Mesothelial cell of epicardium (in vitro differentiated cells): ENCODE measurements at places on chromosomes 6 and 20.
A peak's percentile ranks its signal among the peaks of the same experiment; 100 is the strongest.

DNA sequence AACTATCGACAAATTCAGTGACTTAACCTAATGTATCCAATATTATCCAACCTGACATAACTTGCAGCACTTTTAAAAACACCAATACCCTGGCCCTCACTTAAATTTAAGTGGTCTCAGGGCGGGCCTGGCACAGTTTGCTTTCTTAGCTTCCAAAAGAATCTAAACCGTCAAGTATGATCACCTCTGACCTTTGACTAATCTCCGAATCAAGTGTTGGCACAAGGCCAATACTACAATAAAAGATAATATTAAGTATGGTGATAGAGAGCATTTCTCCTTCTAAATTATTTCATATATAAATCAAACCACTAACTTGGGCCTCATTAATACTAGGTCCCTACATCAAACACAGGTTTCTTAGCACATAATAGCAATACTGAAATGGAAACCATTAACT is 153.0 kb downstream of the PTPRK start:
- DNase-seq = no peak

DNA sequence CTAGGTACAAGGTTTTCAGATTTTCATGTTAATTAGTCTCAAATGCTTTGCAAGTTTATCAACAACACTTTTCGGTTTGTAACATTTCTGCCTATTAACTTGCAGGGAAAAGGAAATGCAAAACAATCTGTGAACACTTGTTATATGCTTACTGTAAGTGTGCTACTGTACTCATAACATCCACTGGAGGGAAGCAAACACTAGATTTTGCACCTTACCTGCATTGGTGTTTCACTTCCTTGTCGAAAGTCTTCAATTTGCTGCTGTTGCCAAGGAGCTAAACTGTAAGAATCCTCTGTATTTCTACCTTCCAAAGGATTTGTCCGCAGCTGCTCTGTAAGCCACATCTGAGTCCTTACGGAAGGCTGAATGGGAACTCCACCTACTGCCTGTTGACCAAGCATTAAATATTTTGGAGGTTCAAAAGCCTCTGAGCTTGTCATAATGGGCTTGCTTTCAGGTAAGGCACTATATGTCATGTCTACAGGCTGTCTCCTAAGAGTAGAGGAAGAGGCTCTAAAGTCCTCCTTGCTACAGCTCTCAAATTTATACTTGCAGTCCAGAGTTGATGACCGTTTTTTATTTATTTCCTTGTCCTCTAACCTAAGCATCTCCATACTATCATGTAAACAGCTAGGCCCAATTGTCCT is 17.3 kb downstream of the PLN start:
- no peak for DNase-seq

- DNase-seq = no peak
Observed at GRCh38 chr20:62642051-62642665, at the start of gene SLCO4A1. SLCO4A1 (plus strand) TSS chr20:62642503; CDS start chr20:62656455, 13,952 bp downstream.

GRCh38 chr6:21265730-21266044 is 327.9 kb upstream of the SOX4 start:
- no peak for DNase-seq

GRCh38 chr6:16473908-16474771 is 235.8 kb downstream of the GMPR start:
- DNase-seq = no peak

DNA sequence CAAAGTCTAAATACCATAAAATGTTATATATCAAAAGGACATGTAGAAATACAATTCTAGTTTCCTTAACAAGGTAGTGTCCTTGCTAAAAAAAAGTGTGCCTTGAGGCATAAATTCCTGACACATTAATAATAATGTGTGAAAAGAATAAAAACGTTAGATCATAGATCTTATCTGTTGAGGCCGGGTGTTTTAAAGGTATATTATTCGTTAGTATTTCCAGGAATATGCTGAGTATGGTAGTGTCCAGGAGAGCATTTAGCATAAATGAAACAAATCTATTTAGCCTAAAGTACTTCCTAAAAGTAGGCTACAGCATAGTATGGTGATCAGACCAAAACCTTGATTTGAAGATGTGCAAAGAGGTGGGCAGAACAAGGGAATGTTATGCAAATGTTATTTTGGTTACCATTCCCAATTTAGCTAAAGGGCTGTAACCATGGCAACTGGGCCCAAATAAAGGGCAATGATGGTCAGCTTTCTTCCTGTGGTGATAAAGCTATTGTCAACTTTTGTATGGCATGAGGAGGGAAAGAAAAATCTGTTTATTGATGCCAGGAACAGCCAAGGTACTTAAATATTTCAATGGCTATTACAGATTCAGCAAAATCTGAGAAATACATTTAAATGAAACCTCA is 18.9 kb downstream of the MKKS start:
- no peak for DNase-seq

DNA sequence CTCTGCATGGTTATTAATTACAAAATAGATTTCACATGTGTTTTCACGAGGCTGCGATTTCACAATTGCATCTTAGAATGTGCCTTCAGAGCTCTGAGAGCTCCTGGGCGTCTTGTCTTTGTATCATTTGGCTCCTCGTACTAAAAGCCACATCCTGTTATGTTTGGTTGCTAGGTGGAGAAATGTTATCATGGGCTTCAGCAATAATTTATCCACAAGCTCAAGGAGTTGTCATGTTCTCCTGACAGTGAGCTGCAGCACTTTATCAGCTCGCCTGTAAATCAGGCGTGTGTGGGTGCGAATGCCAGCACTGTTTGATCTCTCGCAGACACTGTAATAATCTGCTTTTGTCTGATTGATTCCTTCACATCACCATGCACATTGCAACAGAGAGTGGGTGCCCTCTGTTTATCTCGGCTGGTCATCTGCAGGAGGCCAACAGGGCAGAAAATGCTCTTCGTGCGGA is 218.6 kb upstream of the ZFP64 start:
- DNase-seq = peak; percentile 22

DNA sequence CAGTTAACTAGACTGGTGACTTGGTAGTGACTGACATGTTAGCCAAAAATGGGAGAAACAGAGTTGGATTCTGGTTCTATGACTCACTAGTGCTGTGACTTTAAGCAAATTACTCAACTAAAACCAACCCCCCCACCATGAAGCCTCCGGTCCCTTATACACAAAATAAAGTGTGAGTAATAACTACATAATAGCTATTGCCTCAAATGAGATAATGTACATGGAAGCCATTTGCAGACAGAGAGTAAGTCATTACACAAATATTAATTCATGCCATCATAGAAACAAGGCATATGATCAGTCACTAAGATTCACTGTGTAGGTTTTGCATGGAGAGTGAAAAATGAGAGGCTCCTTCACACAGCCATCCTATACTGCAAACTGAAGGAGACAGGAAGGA is 111.9 kb downstream of the HIVEP2 start:
- DNase-seq = no peak

DNA sequence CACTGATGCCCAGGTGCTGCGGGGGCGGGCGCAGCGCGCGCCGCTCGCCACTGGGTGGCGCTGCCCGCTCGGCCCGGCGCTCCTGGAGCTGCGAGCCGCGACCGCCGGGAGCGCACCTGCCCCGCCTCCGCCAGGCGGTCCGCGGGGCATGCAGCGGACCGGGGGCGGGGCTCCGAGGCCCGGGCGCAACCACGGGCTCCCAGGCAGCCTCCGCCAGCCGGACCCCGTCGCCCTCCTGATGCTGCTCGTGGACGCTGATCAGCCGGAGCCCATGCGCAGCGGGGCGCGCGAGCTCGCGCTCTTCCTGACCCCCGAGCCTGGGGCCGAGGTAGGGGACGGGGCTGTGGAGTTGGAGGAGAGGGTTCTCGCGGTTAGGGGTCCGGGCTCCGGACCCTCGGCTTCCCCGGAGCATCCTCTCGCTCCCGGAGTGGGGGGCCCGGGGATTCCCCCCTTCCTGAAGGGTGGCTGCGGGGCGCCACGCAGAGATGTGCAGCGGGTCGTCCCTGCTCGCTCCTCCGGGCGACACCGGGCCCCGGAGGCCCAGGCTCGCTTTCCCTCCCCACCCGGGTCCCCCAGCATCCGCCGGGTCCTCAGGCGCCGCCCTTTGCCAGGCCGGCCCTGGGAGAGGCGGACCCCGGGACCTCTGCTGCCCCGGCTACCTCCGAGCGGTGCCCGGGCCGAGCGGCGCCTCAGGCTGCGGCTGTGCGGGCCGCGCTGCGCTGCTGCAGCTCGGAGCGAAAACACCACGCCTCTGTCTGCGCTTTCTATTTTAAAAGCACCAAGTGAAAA is at the start of gene BCAS4:
Gene BCAS4, plus strand, starts transcription at position 216 of the 789 bp plus-strand sequence. Its CDS starts 23 bp downstream, at position 239.
- peak; percentile 87 for DNase-seq

DNA sequence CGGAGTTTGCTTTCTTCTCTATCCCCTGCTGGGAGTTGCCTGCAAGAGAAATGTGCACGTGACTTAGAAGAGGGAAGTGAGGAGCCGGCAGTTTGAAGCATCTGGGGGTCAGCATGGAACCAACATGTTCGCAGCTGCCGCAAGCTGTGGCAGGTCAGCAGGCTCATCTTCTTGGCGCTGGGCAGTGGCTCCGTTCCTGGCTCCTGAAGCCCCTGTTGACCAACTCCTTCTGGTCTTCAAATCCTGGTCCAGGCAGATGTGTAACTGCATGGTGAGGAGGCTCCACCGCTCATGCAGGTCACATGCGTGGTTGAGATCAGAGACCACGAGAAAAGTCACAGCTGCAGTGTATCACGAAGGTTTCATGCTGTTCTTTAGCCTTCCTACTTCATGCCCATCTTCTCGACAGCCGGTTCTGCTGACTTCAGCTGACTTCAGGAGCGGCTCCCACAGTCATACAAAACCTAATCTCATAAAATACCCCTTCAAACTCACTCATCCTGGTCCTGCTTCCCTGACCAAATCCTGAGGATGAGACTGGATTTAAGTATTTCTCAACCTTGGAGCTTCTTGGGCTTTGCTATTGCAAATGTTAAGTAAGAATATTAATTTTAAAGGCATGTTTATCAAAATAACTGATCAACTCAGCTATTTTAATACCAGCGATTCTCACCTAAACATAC is 44.9 kb upstream of the BCAS1 start:
- DNase-seq = no peak
